Activated T-helper 9 cell treated with anti-CD3 and anti-CD28 coated beads, Interleukin-2, amount 50 U/mL, for 16 hours (primary cell): ENCODE measurements at places on chromosomes 3 and 15.
A peak's percentile ranks its signal among the peaks of the same experiment; 100 is the strongest.

GRCh38 chr3:169939320-169939719, 27.3 kb upstream of the SEC62 start:
- no peak for DNase-seq

DNA sequence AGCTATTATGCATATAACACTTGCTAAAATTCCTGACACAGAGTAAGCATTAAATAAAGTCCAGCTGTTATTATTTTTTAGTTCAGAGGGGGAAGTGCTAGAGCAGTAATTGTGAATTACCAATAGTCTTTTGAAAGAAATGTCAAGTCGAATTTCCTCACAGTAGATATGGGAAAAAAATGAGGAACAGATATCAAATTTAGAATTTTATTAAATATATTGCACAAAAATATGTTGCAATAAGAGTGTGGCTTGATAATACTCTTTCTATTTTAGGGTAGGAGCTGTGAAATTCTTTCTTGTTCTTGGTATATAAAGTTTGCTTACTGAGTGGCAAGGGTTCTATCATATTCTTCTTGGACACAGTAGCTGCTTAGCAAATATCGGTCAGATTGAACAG, 181.3 kb downstream of the NFKBIZ start:
- no peak for DNase-seq

DNA sequence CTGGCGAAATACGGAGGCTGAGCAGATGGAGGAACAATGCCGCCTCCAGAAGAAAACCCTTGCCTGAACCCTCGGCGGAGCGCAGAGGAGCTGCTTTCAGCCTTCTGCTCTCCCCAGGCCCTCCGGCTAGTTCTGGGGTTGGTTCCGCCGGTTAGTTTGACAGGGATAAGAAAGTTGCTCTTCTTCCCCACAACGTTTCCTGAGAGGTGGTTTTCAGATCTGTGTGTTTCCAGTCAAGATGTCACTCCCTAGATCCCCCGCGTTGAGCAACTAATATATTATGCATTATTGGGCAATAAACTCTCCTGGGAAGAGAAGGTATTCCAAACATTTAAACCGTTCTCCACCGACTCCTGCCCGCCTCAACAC, 551 bp downstream of the NLGN1 start:
- no peak for DNase-seq

- DNase-seq: no peak
These were observed 96.6 kb upstream of the PLXND1 start for GRCh38 chr3:129702934-129703712.

- no peak for DNase-seq
These were observed 72.0 kb downstream of the CNTN3 start for GRCh38 chr3:74542441-74542840.

DNA sequence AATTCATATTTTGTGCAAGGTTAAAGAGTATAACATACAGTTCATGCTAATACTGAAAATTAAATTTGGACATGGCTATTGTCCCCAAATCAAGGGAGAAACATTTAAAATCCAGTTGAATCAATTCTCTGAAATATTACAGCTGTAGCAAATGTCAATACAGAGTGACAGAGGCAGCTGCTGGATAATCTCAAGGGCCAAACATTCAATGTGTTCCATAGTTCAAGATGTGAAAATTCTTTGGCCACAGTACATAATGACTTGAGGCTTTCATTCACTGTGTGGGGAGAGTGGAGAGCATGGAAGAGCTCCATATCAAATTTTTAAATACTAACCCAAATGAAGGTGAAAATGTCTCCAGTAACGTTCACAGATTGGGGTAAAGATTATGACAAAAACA, 1192.8 kb upstream of the CADM2 start:
- DNase-seq: no peak

GRCh38 chr3:9208605-9209152, 40.8 kb downstream of the SRGAP3 start:
- no peak for DNase-seq

DNA sequence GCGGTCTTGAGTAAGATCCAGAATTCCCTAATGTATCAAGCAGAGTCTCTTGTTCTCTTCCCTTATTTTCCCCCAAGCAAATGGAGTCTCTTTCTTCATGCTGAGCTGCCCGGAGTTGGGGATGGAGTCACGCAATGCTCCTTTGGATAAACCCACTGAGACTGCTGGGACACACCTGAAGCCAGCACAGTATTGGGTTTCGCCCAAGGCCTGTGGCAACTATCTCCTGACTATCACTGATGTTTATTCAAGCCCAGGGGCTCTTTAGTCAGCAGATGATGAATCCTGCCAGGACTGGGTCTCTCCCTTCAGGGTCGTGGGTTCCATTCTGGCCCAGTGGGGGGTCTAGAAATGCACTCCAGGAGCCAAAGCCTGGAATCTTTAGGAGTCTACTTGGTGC, 11.3 kb downstream of the USF3 start:
- DNase-seq: no peak

DNA sequence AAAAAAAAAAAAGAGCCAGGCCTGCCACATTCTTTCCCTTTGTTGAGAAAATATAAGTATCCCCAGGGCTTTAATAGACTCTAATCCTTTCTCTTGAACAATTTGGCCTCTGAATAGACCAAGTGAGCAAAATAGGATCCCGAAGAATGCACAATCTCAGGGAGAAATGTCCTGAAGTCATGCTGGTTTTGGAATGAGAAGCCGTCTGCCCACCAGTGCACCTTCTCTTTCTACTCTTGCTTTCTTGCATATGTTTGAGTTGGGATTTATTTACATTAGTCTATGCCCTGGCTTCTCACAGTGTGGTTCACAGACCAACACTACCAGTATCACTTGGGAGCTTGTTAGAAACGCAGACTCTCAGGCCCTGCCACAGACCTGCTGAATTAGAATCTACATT, 153.0 kb downstream of the ZNF621 start:
- DNase-seq: no peak

DNA sequence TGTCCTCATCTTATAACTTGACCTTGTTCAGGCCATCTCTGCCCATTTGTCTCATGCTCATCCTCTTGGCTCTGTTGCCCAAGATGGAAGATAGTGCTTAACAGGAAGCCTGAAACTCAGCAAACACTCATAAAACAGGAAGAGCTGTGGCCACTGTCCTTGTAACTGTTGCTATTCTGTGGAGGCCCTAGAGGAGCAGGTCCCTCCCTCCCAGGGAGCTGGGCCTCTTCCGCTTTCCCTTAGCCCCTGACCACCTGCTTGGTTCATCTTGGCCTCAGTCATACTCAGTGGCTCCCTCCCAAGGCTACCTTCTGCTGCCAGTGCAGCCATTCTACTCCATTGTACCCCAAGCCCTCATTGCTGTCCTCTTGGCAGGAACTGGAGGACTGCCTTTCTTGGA, 3.5 kb downstream of the MAPKAPK3 start:
- no peak for DNase-seq

- DNase-seq: no peak
These were observed 832 bp downstream of the SLC41A3 start for GRCh38 chr3:126083138-126083445.

- DNase-seq: no peak
These were observed 127.4 kb downstream of the EDEM1 start for GRCh38 chr3:5314897-5315296.

GRCh38 chr15:48191574-48192225, at the start of gene CTXN2:
TSS of gene CTXN2 (plus strand) at chr15:48191665. CDS start at chr15:48201301, 9,636 bp downstream.
- DNase-seq: no peak

GRCh38 chr3:107082527-107082926, 294.7 kb upstream of the CCDC54 start:
- DNase-seq: no peak

- no peak for DNase-seq
These were observed 237.6 kb downstream of the ITPR1 start for GRCh38 chr3:4730719-4731118.

GRCh38 chr3:156694536-156694935, 20.1 kb downstream of the TIPARP start:
- no peak for DNase-seq

DNA sequence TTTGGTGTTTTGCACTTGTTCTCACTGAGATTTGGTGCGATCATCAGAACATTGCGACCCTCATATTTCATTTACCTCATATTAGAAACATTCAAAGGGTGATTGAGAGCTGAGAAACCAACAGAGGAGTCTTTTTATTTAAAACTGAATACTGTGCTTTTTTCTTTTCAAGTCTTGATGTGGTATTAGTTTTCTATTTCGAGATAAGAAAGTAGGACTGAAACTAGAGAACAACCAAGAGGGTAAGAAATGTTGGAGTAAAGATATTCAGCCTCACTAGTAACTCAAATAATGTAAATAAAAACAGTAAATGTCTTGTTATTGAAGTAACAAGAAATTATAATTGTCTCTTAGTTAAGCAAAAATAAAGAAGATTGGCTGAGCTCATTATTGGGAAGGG, 26.5 kb downstream of the EFHB start:
- no peak for DNase-seq

- DNase-seq: no peak
These were observed 52.1 kb downstream of the TGFBR2 start for GRCh38 chr3:30658328-30659052.

DNA sequence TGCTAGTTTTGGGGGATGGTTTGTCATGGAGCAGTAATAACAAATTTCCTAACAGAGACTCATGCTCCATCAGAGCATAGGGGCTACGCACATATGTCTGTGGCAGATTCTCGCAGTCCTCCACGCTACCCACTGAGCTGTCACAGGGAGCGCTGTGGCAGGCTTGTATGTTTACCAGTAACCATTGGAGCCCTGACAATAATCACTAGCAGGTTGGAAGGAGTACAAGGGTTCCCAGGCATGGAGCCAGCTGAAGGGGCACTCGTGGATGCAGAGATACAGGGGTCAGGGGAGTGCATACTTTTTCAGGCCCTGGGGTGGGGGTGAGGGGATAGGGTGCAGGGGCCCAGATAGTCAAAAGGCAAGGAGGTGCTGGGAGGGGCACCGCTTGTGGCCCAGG, 7.9 kb upstream of the GP9 start:
- DNase-seq: no peak

DNA sequence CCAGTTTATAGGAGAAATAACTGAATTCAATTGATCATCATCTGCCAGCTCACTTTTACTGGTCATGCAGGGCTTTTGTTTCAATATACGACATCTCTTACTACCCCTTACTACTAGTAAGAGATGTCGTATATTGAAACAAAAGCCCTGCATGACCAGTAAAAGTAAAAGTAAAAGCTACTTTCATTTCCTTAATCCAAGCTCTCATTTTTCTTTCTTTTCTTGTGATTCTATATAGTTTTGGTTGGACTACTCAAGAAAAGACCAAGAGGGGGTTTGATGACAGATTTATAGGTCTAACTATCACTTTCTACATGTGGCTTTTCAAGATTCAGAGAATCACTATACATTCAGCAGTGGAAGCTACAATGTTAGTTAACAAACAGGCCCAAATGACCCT, 1237.3 kb downstream of the ROBO2 start:
- no peak for DNase-seq

- DNase-seq: no peak
These were observed 82.0 kb upstream of the SOX2 start for GRCh38 chr3:181629711-181630110.

DNA sequence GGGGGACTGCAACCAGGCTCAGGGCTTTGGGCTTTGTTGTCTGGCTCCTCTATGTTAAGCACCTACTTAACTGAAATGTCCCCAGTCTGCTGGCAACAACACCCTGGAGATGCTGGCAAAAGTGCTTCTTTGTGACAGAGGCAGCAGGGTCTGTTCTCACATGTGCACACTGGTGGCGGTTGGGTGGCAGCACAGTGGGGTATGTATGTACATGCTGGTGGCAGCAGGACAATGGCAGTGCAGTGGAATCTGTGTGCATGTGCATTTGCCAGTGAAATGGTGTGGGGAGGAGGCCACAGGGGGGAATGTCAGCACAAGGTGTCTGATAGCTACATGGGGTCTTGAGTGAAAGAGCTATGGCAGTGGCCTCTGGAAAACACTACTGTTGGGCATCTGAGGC, 830.3 kb downstream of the DIPK2A start:
- no peak for DNase-seq

DNA sequence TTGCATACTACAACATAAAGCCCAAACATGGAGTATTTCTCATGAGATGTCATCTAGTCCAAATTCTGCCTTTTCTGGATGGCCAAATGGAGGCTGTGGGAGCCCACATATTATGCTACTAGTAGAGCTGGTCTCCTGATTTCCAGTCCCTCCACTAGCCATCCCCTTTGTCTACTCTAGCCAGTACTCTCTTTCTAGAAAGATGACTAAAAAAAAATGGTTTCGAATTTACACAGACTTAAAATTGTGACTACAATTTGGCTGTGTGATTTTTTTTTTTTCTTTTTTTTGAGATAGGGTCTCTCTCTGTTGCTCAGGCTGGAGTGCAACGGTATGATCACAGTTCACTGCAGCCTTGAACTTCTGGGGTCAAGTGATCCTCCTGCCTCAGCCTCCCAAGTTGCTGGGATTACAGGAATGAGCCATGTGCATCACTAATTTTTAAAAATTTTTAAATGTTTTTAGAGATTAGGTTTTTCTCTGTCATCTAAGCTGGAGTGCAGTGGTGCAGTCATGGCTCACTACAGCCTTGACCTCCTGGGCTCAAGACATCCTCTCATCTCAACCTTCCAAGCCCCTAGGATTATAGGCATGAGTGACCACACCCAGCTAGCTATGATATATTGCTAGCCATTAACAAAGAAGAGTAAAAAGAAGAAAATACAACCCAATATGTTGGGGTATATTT, 273.9 kb downstream of the ADAMTSL3 start:
- no peak for DNase-seq

- DNase-seq: no peak
These were observed 162.4 kb upstream of the PRICKLE2 start for GRCh38 chr3:64387688-64388087.

- DNase-seq: peak; percentile 12
These were observed at the start of gene ACAD11 for GRCh38 chr3:132659365-132660051. TSS of gene ACAD11 (minus strand) at chr3:132659809. CDS start at chr3:132659751, 58 bp downstream.

DNA sequence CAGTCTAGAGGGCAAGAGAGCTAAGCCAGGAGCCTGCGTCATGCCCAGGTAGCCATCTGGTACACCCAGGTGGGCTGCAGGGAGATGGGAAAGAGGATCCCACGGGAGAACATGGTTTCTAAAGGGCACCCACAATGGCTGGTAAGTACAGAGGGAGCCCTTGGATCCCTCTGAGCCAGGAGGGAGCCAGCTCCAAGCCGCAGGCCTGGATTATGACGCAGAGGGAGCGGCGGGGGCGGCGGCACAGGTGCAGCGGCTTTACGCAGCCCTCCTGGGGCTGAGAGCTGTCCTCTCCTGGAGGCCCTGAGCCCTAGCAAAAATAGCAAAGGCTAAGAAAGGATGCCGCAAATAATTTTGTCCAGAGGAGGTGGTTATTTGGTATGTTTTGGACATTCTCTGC, 2.8 kb downstream of the CAV3 start:
- no peak for DNase-seq

DNA sequence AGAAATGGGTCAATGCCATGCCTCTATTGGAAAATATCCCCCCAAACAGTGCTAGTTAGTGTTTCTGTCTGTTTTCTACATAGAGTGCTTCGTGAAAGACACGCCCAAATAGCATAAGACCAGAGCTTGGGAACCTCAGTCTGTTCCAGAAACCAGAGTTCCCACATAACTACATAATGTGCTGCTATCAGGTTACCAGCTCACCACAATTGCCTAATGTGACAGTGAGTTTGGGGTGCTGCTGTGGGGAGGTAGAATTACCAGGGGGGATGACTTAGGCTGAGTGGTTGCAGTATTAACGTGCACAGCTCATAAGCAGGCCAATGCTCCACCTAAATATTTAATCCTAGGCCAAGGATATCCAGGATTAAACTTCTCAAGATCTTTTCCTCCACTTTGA, 39.2 kb downstream of the DUT start:
- DNase-seq: no peak

GRCh38 chr3:107124885-107125284, 252.4 kb upstream of the CCDC54 start:
- DNase-seq: no peak
